ENCODE measurements at places on chromosomes 12 and 14. TPM values are rescaled to one million over a fixed set of nuclear protein-coding genes. Genes with fewer than 3 reads are reported as not detected.
A peak's percentile ranks its signal among the peaks of the same experiment; 100 is the strongest.

DNA sequence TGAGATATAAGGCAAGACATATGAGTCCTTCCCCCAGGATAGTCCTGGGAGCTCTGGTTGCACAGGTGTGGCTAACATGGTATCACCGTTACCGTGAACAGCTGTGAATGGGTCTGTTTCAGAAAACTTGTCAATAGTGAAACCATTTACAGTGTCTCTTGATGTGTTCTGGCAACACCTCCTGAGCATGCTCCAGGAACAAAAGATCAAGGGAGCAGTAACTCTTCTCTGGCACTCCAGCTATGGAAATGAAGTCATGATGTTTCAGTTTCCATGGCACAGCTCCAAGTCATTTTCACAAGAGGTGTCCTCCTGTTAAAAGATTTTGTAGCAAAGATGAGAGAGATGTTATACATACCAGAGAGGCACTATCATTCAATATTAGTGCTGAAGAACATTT lies 253.7 kb downstream of the SNAPC1 start:
- peaks cover 2% of the 10 kb centered on the region for H3K27me3 ChIP-seq
- no peaks in the 10 kb centered on the region for H3K36me3 ChIP-seq
- no peak overlapping the region for H3K4me3 ChIP-seq
- DNase-seq = no peak
- H3K4me1 ChIP-seq = no peaks in the 10 kb centered on the region
- H3K27ac ChIP-seq = no peak overlapping the region

GRCh38 chr12:122064780-122065588 lies 13.6 kb upstream of the MLXIP start:
- no peak overlapping the region for H3K27ac ChIP-seq
- no peaks in the 10 kb centered on the region for H3K36me3 ChIP-seq
- H3K4me3 ChIP-seq = no peak overlapping the region
- peaks cover 19% of the 10 kb centered on the region for H3K4me1 ChIP-seq

GRCh38 chr12:11324426-11324825 lies 14.2 kb upstream of the PRB4 start:
- H3K27me3 ChIP-seq = no peaks in the 10 kb centered on the region
- no peaks in the 10 kb centered on the region for H3K36me3 ChIP-seq
- DNase-seq = no peak
- no peak overlapping the region for H3K27ac ChIP-seq
- no peaks in the 10 kb centered on the region for H3K4me1 ChIP-seq
- H3K4me3 ChIP-seq = no peak overlapping the region

- no peaks in the 10 kb centered on the region for H3K4me1 ChIP-seq
- no peaks in the 10 kb centered on the region for H3K27me3 ChIP-seq
- DNase-seq = peak; percentile 7
- no peaks in the 10 kb centered on the region for H3K36me3 ChIP-seq
These were observed 99.1 kb upstream of the NAP1L1 start for GRCh38 chr12:76183459-76184186.

DNA sequence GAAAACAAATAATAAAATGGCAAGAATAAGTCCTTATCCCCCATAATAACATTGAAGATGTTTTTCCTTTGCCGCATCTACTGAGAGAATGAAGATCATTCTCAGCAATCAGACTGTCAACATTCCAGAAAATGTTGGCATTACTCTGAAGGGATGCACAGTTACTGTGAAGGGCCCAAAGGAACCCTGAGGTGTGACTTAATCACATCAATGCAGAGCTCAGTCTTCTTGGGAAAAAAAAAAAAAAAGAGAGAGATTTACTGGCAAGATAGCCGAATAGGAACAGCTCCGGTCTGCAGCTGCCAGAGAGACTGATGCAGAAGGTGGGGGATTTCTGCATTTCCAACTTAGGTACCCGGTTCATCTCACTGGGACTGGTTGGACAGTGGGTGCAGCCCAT lies 41.3 kb upstream of the OR6J1 start:
- H3K4me3 ChIP-seq = no peak overlapping the region
- no peak for DNase-seq
- H3K27me3 ChIP-seq = peaks cover 13% of the 10 kb centered on the region
- H3K4me1 ChIP-seq = no peaks in the 10 kb centered on the region

DNA sequence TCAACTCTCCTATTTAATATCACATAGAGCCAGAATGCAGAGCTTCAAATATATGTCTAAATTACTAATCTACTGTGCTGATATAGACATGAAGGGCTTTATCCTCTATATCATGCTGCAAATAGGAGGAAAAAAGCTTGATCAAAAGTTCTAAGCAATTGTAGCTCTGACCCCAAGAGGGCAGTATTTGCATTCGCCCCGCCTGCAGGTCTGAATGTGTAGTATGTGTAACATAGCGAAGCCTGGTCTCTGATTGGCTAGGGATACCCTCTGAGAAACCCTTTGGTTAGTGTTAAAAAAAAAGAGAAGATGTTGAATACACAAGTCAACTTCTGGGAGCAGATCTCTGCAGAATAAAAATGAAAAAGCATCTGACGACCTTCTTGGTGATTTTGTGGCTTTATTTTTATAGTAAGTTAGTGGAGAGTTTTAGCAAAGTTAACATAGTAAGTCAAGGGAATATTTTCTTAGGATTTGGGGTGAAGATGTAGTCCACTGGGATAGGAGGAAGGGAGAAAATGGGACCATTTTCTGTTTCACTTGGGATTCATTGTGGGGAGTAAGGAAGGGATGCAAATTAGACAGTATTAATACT lies 151.6 kb upstream of the OR4E1 start:
- peak overlapping the region; percentile 21 for H3K4me3 ChIP-seq
- H3K4me1 ChIP-seq = no peaks in the 10 kb centered on the region
- H3K27me3 ChIP-seq = peaks cover 4% of the 10 kb centered on the region
- no peak for DNase-seq
- H3K36me3 ChIP-seq = no peaks in the 10 kb centered on the region
- no peak overlapping the region for H3K27ac ChIP-seq

GRCh38 chr12:60230056-60230455 lies 634.2 kb downstream of the SLC16A7 start:
- no peak for DNase-seq
- H3K36me3 ChIP-seq = no peaks in the 10 kb centered on the region
- no peaks in the 10 kb centered on the region for H3K4me1 ChIP-seq
- H3K4me3 ChIP-seq = no peak overlapping the region
- H3K27ac ChIP-seq = no peak overlapping the region
- H3K27me3 ChIP-seq = no peaks in the 10 kb centered on the region

GRCh38 chr14:21108791-21109190 lies 7.9 kb downstream of the TMEM253 start:
- H3K4me1 ChIP-seq = peaks cover 12% of the 10 kb centered on the region
- DNase-seq = no peak
- H3K27ac ChIP-seq = no peak overlapping the region
- no peak overlapping the region for H3K4me3 ChIP-seq
- no peaks in the 10 kb centered on the region for H3K36me3 ChIP-seq

DNA sequence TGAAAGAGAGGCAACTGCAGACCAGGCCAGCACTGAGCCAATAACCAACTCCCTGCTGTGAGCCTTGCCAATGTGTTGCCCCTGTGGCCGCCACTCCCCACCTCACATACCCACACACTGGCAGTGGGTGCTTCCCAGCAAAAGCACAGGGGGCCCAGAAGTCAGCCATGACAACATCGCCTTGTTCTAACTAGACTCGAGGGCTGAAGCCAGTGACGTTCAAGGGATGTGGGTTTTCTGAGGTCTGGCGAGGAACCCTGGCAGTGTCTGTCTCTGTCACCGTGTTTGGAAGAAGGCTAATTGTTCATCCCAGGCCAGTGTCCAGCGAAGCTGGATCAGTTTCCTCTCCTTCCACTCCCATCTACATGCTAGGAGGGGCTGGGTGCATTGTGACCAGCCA lies 311.8 kb upstream of the AMIGO2 start:
- peak overlapping the region; percentile 47 for H3K27ac ChIP-seq
- peak; percentile 52 for DNase-seq
- H3K27me3 ChIP-seq = no peaks in the 10 kb centered on the region
- H3K36me3 ChIP-seq = no peaks in the 10 kb centered on the region
- H3K4me1 ChIP-seq = peaks cover 49% of the 10 kb centered on the region

DNA sequence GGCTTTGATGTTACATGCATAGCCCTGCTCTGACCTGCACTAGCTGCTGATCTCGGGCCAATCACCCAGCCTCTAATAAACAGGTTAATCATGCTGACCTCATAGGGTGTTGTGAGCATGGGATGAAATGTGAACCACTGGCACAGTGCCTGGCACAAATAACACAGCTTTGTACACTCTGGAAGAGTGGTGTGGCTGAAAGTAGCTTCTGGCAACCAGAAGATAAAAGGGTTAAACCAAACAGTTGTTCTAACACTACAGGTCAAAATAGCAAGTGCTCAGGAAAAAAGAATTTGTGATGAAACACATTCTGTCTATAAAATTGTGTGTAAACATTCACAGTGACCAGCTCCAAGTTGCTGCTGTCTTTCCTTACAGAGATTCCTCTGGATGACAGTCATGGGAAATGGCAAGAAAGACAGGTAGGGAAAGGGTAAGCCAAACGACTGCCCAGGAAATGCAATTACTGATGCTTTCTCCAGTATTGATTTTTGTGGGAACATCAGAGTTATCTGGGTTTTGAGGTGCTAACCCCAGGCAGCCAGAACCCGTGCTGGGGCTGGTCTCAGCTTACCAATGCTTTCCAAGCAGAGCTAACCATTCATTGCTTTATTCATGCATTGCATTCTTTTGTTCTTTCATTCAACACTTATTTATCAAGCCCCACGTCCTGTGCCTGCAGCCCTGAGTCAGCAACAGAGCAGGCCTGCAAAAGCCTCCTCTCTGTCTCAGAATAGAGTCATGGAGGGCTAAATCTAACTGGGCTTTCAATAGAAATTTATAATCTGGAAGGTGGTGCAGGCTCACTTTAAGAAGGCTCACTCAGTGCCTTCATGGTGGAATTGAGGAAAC lies 38.1 kb upstream of the CAPRIN2 start:
- no peak for DNase-seq
- H3K4me1 ChIP-seq = peaks cover 19% of the 10 kb centered on the region
- no peak overlapping the region for H3K4me3 ChIP-seq
- peaks cover 28% of the 10 kb centered on the region for H3K27me3 ChIP-seq
- H3K27ac ChIP-seq = no peak overlapping the region

- no peak overlapping the region for H3K27ac ChIP-seq
- no peaks in the 10 kb centered on the region for H3K36me3 ChIP-seq
- no peak overlapping the region for H3K4me3 ChIP-seq
- H3K4me1 ChIP-seq = no peaks in the 10 kb centered on the region
These were observed 68.3 kb downstream of the ALG10B start for GRCh38 chr12:38384816-38385378.

DNA sequence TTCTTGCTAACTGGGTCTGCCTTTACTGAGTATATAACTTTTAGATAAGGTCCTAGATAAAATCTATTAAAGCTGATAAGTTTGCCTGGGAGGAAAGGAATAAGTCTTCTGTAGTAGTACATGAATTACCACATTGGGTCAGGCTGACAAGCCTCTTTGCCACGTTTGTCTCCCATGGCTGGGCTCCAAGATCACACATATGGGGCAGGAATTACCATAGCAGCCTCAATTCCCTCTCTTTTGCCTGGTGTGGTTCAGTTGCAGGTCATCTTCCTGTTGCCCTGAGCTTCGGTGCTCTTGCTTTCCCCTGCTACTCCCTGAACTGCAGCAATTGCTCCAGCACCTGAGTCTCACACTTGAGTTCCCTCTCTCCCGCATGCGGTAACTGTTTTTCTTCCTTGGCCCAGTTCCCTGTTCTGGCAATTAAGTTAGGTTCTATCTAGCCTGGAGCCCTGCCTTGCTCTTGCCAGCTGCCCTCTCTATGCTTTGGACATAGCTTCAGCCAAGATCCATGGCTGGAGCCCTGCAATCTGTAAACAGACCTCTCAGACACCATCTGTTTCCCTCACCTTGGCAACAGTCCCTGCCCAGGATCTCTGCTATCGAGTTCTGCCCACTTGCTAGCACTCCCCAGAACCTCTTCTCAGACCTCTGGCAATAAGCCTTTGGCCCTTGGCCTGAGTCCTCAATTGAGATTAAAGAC lies 5.8 kb upstream of the GLT8D2 start:
- H3K36me3 ChIP-seq = no peaks in the 10 kb centered on the region
- no peaks in the 10 kb centered on the region for H3K4me1 ChIP-seq
- H3K27me3 ChIP-seq = peaks cover 18% of the 10 kb centered on the region
- DNase-seq = no peak
- H3K4me3 ChIP-seq = no peak overlapping the region

DNA sequence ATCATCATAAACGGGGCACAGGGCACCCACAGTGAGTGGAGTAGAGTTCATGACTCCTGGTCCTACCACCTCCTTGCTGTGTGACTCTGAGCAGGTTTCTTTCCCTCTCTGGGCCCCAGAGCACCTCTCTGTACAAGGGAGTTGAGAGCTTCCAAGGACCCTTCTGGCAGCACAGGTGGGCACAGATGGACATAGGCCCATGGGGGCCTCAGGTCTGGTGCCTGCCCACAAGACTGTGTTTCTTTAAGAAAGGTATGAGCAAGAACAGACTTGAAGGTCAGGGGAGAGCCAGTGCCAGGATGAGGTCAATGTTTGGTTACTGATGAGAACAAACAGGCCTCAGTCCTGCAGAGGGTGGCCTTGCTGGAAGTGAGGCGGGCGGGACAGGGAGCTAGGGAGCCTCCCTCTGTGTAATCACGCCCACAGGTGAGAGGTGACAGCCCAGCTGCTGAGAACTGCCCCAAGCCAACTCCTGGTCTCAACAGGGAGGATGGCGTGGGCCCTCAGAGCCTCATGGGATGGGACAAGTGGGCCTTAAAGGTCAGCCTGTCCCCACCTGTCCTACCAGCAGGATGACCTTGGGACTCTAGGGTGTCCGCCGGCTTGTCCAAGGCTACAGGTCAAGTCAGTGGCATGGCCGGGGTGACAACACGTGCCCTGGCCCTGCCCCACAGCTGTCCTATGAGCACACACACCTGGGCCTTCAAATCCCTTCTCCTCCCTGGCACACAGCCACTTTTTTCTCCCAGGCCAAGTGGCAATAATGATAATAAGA lies 49.1 kb downstream of the CCDC85C start:
- no peak for DNase-seq
- H3K36me3 ChIP-seq = no peaks in the 10 kb centered on the region
- no peaks in the 10 kb centered on the region for H3K4me1 ChIP-seq
- H3K4me3 ChIP-seq = no peak overlapping the region
- H3K27me3 ChIP-seq = no peaks in the 10 kb centered on the region

DNA sequence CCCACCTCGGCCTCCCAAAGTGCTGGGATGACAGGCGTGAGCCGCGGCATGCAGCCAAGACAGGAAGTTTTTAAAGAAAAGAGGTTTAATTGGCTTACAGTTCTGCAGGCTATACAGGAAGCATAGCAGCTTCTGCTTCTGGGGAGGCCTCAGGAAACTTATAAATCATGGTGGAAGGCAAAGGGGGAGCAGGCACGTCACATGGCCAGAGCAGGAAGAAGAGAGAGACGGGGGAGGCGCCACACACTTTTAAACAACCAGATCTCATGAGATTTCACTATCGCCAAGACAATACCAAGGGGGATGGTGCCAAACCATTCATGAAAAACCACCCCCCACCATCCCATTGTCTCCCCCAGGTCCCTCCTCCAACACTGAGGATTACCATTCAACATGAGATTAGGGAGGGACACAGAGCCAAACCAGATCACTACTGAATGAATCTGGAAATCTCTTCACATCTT lies 14.1 kb downstream of the CCDC63 start:
- no peaks in the 10 kb centered on the region for H3K4me1 ChIP-seq
- DNase-seq = no peak
- no peak overlapping the region for H3K4me3 ChIP-seq
- no peak overlapping the region for H3K27ac ChIP-seq

Gene HOXC6
- total RNA-seq = not detected

Gene SELPLG
- 27.8 TPM for total RNA-seq

Gene CLEC14A
- total RNA-seq = not detected

Gene LRFN5
- not detected for total RNA-seq

Gene RIN3
- total RNA-seq = 72.2 TPM

Gene GYS2
- not detected for total RNA-seq

Gene KRT85
- not detected for total RNA-seq

Gene RHEBL1
- 6.0 TPM for total RNA-seq

Gene PRPH
- total RNA-seq = not detected
